Left hindlimb (tissue), 1 donor: ENCODE measurements at places on chromosomes 4 and X.

GRCh38 chr4:153603835-153604234 is 80.2 kb upstream of the TLR2 start:
- no peak for DNase-seq

DNA sequence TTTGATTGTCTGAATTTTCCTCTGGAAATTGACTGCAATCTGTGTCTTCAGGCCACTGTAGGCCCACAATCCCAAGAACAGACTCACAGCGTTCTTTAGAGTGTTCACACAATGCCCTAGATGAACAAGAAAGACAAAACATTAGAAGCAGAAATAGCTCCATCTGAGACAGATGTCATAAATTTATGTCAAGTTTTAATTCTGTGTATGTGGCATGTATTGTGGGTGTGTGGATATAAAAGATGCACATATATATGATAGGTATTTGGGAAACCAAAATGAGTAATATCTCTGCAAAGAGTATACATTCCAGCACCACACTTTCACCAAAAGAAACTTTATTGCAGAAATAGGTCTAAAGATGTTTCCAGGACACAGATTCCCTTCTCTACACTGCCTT is 176.1 kb downstream of the CORIN start:
- DNase-seq: no peak

DNA sequence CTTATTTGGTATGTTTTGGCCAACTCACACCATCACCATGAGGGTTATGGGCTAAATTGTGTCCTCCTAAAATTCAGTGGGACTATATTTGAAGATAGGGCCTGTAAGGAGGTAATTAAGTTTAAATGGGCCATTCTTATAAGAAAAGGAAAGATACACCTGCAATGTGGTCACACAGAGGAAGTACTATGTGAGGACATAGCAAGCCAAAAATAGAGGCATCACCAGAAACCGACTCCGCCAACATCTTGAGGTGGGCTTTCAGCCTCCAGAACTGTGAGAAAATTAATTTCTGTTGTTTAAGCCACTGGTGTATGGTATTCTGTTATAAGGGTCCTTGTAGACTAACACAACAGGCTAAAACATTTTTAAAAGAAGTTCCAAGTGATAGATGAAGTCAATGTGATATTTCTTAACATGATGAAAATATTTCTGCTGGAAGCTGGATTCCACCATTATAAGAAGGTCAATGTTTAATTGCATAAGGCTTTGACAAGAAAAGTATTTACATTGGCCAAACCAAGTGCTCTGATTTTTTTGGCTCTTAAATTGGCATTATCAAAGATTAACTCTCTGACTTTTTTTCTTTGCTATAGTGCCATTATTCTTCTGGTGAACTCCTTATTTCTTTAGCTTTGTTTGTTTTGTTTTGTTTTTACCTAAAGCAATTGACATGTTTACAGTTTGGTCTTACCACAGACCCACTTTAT is 540.9 kb downstream of the PPARGC1A start:
- no peak for DNase-seq

- peak; percentile 60 for DNase-seq
Measured at GRCh38 chr4:55078987-55079386, 46.4 kb downstream of the KDR start.

DNA sequence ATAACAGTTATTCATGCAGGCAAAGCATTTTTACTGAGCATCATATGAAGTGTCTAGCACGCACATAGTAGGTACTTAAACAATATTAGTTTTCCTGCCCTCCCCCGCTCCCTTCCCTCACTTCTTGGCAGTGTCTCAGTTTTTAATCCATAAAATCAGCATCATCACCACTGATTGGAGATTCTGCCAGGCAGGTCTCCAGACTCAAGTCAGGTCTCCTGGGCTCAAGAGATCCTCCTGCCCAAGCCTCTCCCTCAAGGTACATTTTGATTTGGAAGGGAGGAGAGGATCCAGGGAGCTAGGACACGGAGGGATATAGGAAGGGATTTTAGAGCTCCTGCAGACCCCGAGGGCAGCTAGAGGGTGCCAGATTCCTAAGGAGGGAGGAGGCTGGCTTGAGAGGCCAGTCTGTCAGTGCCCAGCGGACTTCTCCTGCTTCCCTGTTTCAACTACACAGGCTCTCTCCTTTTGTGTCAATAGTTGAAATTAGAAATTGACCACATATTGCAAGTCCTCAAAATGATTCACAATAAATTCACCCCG is 4.4 kb upstream of the FAT1 start:
- DNase-seq: no peak

DNA sequence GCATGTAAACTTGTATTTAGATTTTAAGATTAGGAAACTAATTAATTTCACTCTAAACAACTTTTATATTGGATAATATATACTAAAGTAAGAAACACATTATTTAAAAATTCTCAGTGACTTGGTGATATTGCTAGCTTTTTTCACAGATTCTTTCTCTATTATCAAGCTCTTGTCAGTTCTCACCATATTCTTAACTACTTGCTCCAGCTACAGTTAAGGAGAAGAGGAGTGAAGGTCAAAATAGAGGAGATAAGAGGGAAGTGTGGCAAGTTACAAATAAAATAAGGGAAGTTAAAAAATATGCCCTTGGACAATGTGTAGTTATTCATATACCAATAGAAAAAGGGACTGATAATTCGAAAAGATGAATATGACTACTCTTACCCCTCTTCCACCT is 34.7 kb upstream of the NAF1 start:
- DNase-seq: no peak

GRCh38 chr4:86450861-86451260 is 91.0 kb upstream of the MAPK10 start:
- DNase-seq: no peak

- DNase-seq: no peak
Measured at GRCh38 chrX:130083656-130084382, 26.5 kb downstream of the ELF4 start.

- no peak for DNase-seq
Measured at GRCh38 chr4:81930506-81931238, 443.1 kb downstream of the HNRNPD start.

DNA sequence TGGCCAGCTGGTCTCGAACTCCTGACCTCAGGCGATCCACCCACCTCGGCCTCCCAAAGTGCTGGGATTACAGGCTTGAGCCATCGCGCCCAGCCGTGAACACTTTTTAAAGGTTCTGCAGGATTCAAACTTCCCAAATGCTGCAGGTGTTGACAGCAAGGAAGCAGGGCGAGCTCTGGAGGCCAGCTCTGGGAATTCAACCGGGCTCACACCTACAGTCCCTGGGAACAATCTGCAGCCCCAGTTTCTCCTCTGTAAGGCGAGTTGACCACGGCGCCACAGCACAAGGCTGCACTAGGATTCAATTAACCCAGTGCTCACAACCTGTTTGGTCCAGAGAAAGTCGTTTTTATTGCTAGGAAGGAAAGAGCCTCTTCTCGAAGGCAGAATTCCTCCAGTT is 1.6 kb downstream of the MTNR1A start:
- DNase-seq: no peak

GRCh38 chr4:27327421-27328181 is 467.0 kb downstream of the STIM2 start:
- no peak for DNase-seq

DNA sequence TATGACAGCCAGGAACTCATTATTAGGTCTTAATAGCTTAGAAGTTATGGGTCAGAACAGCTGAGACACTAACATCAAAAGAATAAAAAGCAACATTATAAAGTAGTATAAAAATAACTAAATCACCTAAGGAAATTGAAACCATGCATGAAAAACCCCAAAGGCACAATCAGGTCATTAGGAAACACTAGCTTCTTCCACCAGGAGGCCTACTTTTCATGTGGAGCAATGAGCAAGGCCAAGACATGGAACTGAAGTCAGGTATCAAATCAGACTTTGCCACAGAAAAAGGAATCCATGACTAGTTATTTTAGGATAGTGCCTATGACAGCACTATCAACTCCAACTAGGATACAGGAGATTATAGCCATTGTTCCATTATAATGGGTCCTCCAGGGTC is 7.9 kb downstream of the HUWE1 start:
- no peak for DNase-seq

GRCh38 chrX:48045410-48046311 is 25.8 kb downstream of the ZNF630 start:
- DNase-seq: peak; percentile 40
